ENCODE measurements at places on chromosomes 2 and 18.
A peak's percentile ranks its signal among the peaks of the same experiment; 100 is the strongest.

GRCh38 chr2:231683292-231684235 lies 24.8 kb upstream of the PTMA start:
- DNase-seq = no peak

DNA sequence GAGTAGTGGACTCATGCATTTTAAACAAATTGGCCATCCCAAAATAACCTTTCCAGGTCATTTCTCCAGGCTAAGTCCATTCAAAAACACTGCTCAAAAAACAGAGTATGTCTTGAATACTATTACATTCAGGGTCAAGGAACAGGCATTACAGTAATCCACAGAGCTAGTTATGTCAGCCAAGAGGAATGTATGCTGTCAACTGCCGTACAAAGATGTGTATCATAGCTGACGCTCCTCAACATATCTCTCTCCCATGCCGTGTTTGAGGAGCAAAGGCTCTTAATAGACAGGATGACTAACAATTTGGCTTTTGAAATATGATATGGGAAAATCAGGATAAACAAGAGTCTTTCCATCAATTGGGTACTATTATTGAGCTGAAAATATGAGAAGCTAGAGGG lies 68.8 kb upstream of the KCTD1 start:
- DNase-seq = peak; percentile 3

DNA sequence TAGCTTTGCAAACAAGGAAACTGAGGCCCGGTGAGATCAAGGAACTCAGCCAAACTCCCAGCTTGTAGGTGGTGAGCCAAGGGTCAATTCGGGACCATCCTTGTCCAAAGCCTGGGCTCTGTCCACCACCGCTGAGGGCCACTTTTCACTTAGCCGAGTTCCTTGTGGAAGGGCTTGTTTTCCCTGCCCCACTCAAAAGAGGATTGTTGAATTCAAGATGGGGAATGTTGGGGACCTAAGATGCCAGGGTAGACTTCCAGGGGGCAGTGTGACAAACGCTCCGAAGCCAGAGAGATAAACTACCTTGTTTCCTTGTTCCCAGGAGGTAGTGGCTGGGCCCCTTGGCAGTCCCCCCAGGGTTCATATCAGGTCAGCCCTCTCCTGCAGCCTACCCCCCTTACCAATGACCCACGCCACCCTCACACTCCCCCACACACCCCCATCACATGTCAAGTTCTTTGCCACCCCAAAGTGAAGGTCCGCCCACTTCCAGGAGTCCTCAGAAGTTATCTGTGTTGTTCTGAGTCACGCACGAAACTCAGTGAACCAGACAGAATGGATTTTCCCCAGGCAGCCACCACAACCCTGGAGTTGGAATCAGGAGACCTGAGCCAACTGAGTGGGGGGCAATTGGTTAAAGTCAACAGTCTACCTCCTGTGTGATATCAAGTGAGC lies 10.3 kb upstream of the ATOH8 start:
- DNase-seq = no peak

- DNase-seq = no peak
Observed at GRCh38 chr18:23521907-23522306, 18.6 kb downstream of the RMC1 start.
